Kidney (tissue), 22 donors: ENCODE measurements at places on chromosomes 3 and 15. TPM values are rescaled to one million over a fixed set of nuclear protein-coding genes. Genes with fewer than 3 reads are reported as not detected.
A peak's percentile ranks its signal among the peaks of the same experiment; 100 is the strongest.

DNA sequence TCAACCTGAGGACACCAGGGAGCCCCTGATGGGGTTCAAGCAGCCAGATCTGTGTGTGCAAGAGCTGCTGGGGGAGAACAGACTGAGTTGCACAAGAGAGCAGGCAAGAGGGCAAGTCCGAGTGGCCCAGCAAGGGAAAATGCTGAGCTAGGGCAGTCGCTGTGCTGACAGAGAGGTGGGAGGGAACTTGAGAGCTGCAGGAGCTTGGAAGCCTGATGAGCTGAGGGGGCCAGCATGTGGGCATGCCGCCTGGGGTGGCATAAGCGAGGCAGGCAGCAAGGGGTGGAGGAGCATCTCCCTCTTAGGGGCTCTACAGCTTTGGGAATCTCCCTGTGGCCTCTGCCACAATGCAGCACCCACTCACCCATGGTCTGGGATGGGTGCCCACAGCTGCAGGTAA lies 4.7 kb upstream of the CORO2B start:
- DNase-seq, result no peak

- DNase-seq, result no peak
These were observed 384.4 kb upstream of the C2CD4B start for GRCh38 chr15:62549345-62549970.

- no peak for DNase-seq
These were observed 76.4 kb upstream of the STT3B start for GRCh38 chr3:31456373-31456772.

GRCh38 chr15:70348226-70348543 lies 250.5 kb upstream of the TLE3 start:
- no peak for DNase-seq

DNA sequence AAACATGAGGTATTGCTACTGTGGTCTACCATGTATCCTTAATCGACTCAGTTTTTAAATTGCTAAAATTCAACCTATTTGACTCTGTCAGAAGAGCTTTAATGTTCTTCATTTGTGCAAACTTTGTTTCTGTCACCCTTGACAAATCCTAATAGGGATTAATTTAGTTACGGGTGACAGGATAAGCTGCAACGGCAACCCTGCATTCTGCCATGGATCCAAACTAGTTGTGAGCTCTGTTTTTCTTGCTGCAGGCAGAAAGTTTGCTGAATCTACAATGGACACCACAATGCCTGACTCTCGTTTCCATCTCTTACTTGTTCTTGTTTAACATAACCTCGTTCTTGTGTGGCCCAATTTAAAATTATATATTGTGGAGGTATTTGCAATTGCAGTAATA lies 352.3 kb downstream of the ROBO2 start:
- peak; percentile 16 for DNase-seq

DNA sequence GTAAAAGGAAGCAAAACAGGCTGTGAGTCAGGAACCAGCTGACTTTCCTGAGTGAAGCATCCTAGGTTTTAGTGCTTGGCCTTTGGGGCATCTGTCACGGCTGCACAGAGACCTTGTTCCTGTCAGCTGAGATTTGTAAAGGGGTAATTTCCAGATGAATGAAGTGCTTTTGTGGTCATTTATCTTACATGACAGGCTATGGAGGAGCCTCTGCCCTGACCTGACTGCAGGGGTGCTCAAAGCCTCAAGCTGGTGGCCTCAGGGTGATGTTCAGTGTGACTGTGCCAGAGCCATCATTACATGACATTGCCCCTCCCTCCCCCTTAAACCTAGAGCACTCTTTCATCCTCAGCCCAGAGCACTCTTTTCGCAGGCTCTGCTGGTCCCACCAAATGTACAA lies 132.5 kb downstream of the ARNT2 start:
- DNase-seq, result no peak

- no peak for DNase-seq
These were observed 333.3 kb upstream of the THBS1 start for GRCh38 chr15:39247574-39247973.

- peak; percentile 75 for DNase-seq
These were observed at the start of gene GABRA5 for GRCh38 chr15:26866298-26867199. TSS of gene GABRA5 (plus strand) at chr15:26867062. CDS start at chr15:26869249, 2,187 bp downstream.

DNA sequence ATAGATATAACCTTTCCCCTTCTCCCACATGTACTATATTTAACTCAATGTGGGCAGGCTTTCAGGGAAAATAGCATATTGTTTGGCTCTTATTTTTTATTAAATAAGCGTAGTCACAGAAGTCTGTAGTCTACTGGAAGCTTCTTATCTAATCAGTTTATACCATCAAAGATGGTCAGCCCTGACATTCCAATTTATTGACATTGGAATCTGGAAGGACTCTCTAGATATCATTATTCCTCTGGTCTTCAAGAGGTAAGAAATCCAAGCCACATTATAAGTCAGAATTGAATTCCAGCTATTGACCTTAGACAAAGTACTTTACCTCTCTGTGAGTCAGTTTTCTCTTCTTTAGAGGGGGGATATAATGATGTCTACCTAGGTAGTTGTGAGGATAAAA lies 38.5 kb upstream of the SCAANT1 start:
- DNase-seq, result no peak

DNA sequence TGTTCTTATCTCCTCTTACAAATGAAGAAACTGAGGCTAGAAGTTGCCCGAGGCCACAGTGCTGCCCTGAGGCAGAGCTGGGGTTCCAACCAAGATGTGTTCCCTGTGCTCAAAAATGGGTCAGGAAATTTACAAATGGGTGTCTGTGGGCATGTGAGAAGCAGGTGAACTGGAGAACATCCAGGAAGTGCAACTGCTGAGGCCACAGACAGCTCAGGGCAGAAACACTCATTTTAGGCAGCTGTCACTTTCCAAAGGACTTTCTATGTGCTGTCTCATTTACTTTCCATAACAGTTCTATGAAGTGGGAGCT lies 47.2 kb upstream of the ATP2B2 start:
- DNase-seq, result no peak

- DNase-seq, result no peak
These were observed 169.7 kb downstream of the TJP1 start for GRCh38 chr15:29652595-29652994.

DNA sequence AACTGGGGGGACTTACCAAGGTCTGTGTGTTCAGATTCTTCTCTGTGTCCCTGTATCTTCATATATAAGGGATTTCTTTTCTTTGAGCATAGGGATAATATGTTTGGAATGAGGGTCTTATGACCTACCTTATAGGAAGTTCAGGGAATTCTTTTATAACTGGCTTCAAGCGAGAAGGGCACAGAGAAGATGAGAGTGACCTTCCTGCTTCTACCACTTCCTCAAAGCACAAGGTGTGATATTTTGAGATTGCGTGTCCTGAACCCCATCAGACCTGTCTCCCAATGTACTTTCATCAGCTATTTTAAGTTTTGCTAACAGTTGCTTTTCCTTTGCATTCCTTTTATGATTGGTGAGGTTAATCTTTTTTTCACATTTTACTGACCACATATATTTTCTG lies 3.1 kb upstream of the PSMD6 start:
- no peak for DNase-seq

DNA sequence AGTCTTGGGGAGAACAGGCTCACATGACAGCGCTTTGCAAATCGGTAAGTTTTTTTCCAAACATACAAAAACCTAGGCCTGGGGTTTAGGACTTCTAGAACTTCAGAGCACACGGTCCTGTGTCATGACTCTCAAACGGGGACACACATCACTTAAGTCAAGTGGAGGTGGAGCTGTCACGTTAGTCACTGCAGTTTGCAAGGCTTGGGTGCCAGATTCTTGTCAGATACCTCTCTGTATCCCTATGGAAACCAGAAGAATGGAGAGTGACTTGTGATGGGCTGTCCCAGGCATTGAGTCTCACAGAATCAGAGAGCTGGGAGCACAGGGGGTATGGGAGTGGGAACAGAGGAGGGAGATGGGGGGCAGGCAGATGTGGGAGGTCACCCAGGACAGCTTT lies 64.8 kb downstream of the DUT start:
- no peak for DNase-seq

DNA sequence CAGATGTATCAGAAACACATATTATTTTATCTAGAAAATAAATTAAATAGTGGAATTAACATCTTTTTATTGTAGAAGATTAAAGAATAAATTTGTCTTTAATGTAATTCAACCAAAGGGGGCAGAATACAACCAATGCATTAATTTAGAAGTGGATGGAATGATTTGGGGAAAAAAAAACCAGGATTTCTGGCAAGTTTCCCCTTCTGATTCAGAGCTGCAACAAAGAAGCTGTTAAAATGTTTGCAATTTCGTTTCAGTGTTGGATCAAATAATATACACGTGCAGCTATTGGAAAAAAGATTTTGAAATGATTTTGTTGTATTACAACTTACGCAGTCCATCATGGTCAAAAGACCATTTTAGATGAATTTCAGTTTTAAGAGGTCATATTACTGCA lies 71.6 kb upstream of the ZNF280D start:
- DNase-seq, result no peak

MYNN gene
- total RNA-seq, result 14.7 TPM

MAGI1 gene
- 42.8 TPM for total RNA-seq

PLA2G4B gene
- total RNA-seq, result 8.3 TPM

PLA1A gene
- total RNA-seq, result 6.7 TPM
